NCI-H526 (cell line): ENCODE measurements at places on chromosomes 2 and 18.

DNA sequence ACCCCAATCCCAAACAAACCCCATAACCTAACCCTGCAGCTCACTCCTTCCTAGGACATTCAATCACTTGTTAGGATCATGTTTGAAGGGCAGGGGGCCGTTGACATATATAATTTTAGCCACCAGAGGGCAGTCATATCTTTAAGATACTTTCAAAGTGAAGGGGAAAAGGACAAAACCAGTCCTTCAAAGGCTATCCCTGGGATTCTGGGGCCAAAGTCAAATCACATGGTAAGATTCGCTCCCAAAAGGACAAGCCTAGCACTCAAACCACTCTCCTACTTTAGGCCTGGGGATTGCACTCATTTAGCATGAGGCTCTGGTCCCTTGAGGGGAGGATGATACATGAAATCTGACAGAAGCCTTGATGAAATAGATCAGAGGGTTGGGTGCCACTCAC lies 44.6 kb downstream of the HAUS1 start:
- DNase-seq: peak; percentile 74

DNA sequence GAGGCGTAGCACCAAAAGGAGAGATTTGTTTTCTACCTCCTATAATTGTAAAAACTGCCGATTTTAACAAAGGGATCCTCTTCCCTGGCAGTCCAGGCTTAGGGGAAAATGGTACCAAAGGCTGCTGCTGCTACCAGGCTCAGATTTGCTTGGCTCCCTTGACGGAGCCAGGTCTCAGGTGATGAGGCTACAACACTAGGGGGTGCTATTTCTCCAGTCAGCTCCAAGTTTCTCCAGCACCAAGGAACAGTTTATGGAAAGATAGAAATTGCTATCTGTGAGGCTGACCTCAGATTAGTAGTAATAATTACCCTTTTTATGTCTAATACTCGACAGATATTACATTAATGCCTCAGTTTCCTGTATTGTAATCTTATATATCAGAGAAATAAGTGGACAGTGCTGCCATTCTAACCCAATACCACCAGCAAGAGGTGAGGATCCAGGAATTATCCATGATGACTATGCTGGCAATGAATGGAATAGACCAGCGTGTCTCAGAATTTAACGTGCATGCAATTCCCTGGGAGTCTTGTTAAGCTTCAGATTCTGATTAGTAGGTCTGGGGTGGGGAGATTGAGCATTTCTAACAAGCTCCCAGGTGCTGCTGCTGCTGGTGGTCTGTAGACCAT lies 111.3 kb downstream of the ESCO1 start:
- DNase-seq: peak; percentile 11

- no peak for DNase-seq
Measured at GRCh38 chr2:223503746-223504145, 98.4 kb downstream of the SCG2 start.

DNA sequence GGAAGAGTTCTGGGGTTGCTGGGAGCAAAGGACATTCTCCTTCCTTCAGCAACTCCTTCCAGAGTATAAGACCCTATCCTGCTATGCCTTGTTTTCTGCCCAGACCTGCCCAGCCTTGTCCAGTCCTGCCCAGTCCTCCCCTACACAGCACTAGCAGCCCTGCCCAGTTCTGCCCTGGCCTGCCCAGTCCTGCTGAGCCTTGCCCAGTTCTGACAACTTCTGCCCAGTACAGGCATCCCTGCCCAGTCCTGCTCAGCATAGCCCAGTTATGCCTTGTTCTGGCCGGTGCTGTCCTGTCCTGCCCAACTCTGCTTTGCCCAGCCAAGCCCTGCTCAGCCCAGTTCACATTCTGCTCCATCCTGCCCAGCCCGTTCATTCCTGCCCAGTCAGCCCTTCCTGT lies 44.9 kb upstream of the ALK start:
- no peak for DNase-seq

DNA sequence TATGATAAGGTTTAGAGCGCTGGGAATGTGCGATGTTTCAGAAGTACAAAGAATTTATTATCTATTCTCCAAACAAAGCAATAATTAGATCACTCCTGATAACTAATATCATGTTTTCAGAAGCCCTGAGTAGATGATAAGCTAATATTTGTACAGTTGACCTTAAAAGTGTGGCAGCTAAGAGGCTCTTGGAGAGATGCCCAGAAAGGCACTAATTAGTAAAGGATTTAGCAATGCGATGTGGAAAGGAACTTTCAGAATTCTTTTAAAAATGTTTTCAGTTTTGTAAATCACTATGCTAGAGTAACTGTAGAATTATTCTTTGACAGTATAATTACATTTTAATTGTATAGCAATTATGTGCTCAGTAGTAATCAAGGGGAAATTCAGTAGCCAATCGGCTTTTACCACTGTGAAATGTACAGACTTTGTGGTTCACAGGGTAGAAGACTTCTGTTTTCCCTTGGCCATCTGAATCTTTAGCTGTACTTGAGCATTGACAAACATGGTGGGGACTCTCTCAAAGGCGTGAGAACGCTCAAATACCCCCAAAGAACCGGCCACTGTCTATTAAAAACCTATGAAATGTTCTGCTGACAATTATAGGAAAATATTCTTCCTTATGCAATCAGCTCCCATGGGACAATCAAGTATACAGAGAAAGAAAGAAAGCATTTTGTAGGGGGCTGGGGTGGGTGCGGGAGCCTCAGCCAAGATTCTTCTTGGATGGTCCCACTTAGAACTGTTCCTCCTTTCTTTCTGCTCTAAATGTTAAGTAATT lies 262.8 kb upstream of the AGAP1 start:
- DNase-seq: no peak

DNA sequence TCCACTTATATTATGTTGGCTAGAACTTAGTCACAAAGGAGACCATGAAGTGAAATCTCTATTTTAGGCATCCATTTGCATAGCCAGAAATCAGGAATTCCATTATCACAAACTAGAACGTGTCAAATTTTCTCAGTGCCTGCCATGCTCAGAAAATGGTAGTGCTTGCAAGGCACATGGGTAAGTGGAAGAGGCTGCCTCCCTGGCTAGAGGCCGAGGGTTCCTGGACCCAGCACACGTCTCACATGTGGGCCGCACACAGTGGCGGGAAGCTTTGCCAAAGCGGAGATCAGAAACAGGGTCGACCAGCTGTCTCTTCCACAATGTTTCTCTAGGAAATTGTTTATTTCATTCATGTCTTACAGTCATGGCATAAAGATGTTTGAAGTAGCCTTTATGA lies 42.3 kb downstream of the TRAF3IP1 start:
- no peak for DNase-seq

DNA sequence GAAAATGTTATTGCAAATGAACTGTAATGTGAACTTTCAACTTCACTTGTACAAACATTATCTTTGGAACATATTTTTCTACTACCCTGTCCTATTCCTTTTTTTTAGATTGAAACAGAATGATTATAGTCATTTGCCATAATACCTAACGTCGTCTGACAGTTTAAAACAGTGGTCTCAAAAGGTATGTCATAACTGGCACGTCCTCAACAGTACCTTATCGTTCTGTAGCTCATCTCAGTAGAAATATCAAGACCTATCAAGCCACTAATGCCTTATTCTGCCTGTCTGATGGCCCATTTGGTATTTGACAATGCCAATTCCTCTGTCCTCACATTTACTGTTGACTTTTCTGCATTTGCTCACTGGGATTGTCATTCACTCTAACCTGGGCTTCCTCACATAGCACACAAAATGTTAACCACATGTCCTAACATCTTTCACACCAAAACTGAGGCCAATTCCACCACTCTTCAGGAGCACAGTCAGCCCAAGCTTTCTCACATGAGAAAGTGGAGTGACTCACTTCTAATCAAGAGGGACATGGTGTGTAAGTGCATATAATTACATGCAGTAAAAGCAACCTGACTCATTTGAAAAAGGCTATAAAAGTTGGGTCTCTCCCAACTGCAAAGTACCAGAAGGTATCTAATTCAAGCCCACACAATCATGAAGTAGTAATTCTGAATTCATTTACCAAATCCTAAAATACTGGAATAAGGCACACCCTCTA lies 34.8 kb downstream of the DNER start:
- DNase-seq: no peak

GRCh38 chr18:26230497-26230896 lies 4.3 kb downstream of the TAF4B start:
- DNase-seq: no peak

GRCh38 chr18:2644535-2644934 lies 11.0 kb upstream of the SMCHD1 start:
- no peak for DNase-seq

- DNase-seq: peak; percentile 30
Measured at GRCh38 chr2:174561283-174561971, 36.2 kb downstream of the WIPF1 start.

- DNase-seq: no peak
Measured at GRCh38 chr2:25478736-25479135, 137.0 kb upstream of the DNMT3A start.

- DNase-seq: no peak
Measured at GRCh38 chr2:212477571-212477970, 61.0 kb downstream of the ERBB4 start.

GRCh38 chr2:104641786-104642185 lies 212.1 kb upstream of the POU3F3 start:
- DNase-seq: no peak

DNA sequence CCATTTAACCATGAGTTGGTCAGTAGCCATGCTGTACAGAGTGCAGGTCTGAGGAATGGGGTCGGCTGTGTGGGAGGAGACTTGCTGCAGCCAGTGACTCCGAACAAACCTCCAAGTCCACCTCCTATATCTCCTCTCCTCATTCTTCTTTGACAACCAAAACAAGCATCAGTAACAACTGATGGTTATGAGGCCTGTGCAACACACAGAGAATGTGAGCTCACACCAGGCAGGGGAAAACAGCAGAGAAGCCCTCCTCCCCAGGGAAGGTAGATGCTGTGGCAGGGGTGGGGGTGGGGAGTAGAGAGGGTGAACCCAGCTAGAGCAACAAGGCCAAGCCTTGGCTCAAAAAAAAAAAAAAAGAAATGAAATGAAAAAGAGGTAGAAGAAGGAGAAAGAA lies 12.3 kb upstream of the CNGA3 start:
- DNase-seq: peak; percentile 76

DNA sequence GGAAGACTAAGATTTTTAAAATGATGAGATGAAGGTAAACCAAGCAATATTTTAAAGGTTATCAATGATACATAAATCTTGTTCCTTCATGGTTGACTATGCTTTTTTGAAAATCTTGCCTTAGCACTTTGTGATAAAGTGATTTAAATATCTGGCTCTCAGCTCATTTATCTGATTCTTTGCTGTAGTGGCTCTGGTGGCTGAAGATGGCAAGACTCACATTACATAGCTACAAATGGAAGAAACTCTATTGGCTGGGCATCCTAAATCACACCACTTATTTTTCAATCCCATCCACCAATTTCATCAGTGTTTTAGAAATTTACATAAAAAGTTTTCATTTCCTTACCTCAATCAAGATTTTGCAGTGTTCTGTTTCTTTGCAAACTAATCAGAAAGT lies 16.6 kb upstream of the APCDD1 start:
- DNase-seq: no peak

DNA sequence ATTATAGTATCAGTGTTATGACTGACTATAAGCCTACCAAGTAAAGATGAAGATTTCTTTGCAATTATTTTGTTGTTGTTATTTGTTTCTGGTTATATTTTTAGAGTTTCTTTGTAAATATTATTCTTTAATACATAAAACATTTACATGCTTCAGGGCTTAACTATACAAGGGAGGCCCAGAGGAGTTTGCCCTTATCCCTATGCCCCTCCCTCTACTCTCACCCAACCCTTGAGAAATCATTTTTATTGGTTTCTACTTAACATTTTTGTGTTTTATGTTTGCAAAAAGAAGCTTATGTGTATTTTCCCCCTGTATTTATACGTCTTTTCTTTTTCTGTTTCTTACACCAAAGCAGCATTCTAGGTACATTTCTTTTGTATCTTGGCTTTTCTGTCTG lies 30.5 kb downstream of the MRPS9 start:
- no peak for DNase-seq

DNA sequence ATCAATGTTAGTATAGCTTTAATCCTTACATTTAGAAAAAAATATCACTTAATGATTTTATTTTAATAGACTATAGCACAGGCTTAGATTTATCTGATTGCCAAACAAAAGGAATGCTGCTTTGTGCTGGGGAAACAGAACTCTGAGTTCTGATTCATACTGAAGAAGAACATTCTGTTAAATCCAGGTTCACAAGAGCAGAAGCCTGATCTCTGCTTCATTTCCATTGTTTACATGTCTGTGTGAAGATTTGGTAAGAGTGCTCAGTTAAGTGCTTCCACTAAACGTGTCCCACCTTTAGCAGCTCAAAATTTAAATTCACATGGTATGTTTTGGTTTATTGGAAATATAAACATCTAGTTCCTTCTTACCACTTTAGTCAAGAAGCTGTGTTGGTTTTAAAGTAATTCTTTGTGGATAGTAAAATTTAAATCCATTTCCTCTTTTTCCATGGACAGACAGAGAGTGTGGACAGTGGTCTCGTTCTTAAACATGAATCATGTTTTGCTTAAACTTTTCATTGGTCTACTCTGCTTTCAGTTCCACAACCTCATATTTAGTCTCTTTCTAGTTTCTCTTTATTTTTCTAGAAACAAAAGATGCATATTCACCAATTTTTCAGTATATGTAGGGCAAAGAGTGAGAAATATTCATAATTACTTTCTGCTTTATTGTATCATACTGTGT lies 59.1 kb downstream of the NYAP2 start:
- no peak for DNase-seq
